ENCODE measurements at places on chromosomes 12 and 14. TPM values are rescaled to one million over a fixed set of nuclear protein-coding genes. Genes with fewer than 3 reads are reported as not detected.
A peak's percentile ranks its signal among the peaks of the same experiment; 100 is the strongest.

- H3K4me1 ChIP-seq, result no peaks in the 10 kb centered on the region
- H3K27me3 ChIP-seq, result no peaks in the 10 kb centered on the region
- H3K4me3 ChIP-seq, result no peak overlapping the region
- no peak overlapping the region for H3K27ac ChIP-seq
Observed at GRCh38 chr12:32043928-32044549, 62.6 kb upstream of the BICD1 start.

NR1H4 gene
- total RNA-seq, result not detected

DNA sequence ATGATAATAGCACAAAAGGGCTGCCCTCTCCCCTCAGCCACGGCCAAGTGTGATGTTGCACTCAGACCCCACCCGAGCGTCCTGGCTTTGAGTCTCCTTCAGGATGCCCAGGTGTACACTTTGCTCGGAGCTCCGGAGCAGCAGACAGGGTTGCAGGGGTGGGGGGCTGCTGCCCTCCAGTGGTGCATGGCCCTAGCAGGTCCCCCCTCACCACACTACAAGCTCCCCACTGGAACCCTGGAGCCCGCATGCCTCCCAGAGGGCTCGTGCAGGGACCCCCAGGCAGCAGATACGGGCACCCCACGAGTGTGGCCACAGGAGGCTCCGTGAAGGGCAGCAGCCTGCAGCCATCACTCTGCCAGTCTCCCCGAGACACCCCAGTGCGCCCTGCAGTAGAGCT lies 69.9 kb upstream of the C14orf180 start:
- H3K36me3 ChIP-seq, result no peaks in the 10 kb centered on the region
- DNase-seq, result no peak

ARL6IP4 gene
- total RNA-seq, result 211 TPM

GRCh38 chr14:32212833-32213232 lies 9.8 kb upstream of the RNU6-8 start:
- no peak overlapping the region for H3K4me3 ChIP-seq
- DNase-seq, result no peak
- H3K4me1 ChIP-seq, result no peaks in the 10 kb centered on the region
- H3K27me3 ChIP-seq, result no peaks in the 10 kb centered on the region

- H3K4me1 ChIP-seq, result peaks cover 38% of the 10 kb centered on the region
- no peaks in the 10 kb centered on the region for H3K27me3 ChIP-seq
- H3K27ac ChIP-seq, result peak overlapping the region; percentile 76
- H3K36me3 ChIP-seq, result no peaks in the 10 kb centered on the region
- no peak for DNase-seq
Observed at GRCh38 chr12:46403719-46404070, 31.1 kb upstream of the SLC38A2 start.

- H3K4me1 ChIP-seq, result no peaks in the 10 kb centered on the region
- no peak for DNase-seq
- H3K27me3 ChIP-seq, result no peaks in the 10 kb centered on the region
- H3K27ac ChIP-seq, result no peak overlapping the region
Observed at GRCh38 chr12:18068355-18068754, 21.6 kb downstream of the RERGL start.

DNA sequence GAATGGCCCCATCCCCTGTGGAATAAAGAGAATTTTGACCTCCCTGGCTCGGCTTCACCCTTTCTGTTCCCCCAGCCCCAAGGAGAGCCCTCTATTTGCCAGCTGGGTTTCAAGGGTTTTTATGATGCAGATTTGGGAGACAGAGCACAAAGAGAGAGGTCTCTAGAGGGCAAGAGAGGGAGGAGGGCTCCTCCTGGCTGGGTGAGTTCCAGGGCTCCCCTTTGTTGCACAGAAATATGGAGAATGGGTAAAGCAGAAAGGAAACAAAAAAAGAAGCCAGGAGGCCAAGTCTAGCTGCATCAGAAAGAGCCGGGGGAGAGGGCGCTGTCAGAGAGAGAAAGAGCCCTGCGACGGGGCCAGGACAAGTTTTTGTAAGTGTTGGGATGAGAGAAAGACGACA lies 319.6 kb upstream of the RTL1 start:
- H3K36me3 ChIP-seq, result no peaks in the 10 kb centered on the region
- peak; percentile 18 for DNase-seq
- no peaks in the 10 kb centered on the region for H3K4me1 ChIP-seq
- H3K4me3 ChIP-seq, result no peak overlapping the region

SELPLG gene
- 8.6 TPM for total RNA-seq

GRCh38 chr14:21978999-21979314 lies 305.3 kb upstream of the OR4E1 start:
- no peak for DNase-seq
- no peaks in the 10 kb centered on the region for H3K4me1 ChIP-seq
- no peaks in the 10 kb centered on the region for H3K27me3 ChIP-seq

ANO2 gene
- total RNA-seq, result 4.3 TPM

DNA sequence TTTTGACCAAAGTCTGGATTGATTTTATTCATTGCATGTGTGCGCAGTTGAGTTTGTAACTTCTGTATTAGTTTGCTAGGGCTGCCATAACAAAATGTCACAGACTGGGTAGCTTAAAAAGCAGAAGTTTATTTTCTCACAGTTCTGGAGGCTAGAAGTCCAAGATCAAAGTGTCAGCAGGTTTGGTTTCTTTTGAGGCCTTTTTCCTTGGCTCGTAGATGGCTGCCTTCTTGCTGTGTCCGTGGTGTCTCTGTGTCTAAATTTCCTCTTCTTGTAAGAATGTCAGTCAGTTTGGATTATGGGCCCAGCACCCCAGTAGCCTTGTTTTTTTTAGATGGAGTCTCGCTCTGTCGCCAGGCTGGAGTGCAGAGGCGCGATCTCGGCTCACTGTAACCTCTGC lies 11.8 kb downstream of the DNM1L start:
- no peaks in the 10 kb centered on the region for H3K4me1 ChIP-seq
- H3K27me3 ChIP-seq, result no peaks in the 10 kb centered on the region
- H3K27ac ChIP-seq, result no peak overlapping the region
- no peaks in the 10 kb centered on the region for H3K36me3 ChIP-seq
- H3K4me3 ChIP-seq, result no peak overlapping the region
- no peak for DNase-seq

- H3K36me3 ChIP-seq, result no peaks in the 10 kb centered on the region
- no peak overlapping the region for H3K4me3 ChIP-seq
- no peak overlapping the region for H3K27ac ChIP-seq
- no peaks in the 10 kb centered on the region for H3K27me3 ChIP-seq
- no peaks in the 10 kb centered on the region for H3K4me1 ChIP-seq
- DNase-seq, result no peak
Observed at GRCh38 chr12:25906651-25907340, 51.7 kb upstream of the RASSF8 start.

DNA sequence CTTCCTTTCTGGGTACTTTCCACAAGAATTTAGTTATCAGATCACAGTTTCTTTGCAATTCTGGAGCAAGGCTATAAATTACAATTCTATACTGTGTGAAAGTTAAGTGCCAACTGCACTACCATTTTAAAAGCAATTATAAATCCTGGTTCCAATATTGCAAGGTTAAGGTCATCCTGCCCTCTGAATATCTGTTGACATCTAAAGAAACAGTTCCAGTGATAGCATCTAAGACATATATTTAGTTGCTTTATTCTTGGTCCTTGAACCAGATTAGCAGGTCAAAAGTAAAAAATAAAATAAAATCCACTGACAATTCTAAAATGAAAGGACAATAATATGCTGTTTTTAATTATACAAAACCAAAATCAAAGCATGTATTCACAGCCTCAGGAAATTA lies 334.2 kb downstream of the ATXN7L3B start:
- no peaks in the 10 kb centered on the region for H3K4me1 ChIP-seq
- no peaks in the 10 kb centered on the region for H3K27me3 ChIP-seq
- H3K36me3 ChIP-seq, result no peaks in the 10 kb centered on the region
- H3K4me3 ChIP-seq, result no peak overlapping the region
- H3K27ac ChIP-seq, result no peak overlapping the region

GRCh38 chr12:115103884-115104883 lies 420.2 kb upstream of the TBX3 start:
- no peaks in the 10 kb centered on the region for H3K27me3 ChIP-seq
- no peaks in the 10 kb centered on the region for H3K4me1 ChIP-seq
- no peaks in the 10 kb centered on the region for H3K36me3 ChIP-seq
- no peak overlapping the region for H3K4me3 ChIP-seq

FGD4 gene
- total RNA-seq, result 19.1 TPM

TSPAN9 gene
- total RNA-seq, result 28.0 TPM

GRCh38 chr12:111494676-111495075 lies 89.0 kb downstream of the SH2B3 start:
- DNase-seq, result no peak
- H3K27me3 ChIP-seq, result no peaks in the 10 kb centered on the region
- H3K27ac ChIP-seq, result no peak overlapping the region
- H3K36me3 ChIP-seq, result peaks cover 86% of the 10 kb centered on the region
- H3K4me1 ChIP-seq, result no peaks in the 10 kb centered on the region
- H3K4me3 ChIP-seq, result no peak overlapping the region

GRCh38 chr12:124577374-124577773 lies 10.0 kb upstream of the NCOR2 start:
- H3K27me3 ChIP-seq, result no peaks in the 10 kb centered on the region
- no peaks in the 10 kb centered on the region for H3K36me3 ChIP-seq

DNA sequence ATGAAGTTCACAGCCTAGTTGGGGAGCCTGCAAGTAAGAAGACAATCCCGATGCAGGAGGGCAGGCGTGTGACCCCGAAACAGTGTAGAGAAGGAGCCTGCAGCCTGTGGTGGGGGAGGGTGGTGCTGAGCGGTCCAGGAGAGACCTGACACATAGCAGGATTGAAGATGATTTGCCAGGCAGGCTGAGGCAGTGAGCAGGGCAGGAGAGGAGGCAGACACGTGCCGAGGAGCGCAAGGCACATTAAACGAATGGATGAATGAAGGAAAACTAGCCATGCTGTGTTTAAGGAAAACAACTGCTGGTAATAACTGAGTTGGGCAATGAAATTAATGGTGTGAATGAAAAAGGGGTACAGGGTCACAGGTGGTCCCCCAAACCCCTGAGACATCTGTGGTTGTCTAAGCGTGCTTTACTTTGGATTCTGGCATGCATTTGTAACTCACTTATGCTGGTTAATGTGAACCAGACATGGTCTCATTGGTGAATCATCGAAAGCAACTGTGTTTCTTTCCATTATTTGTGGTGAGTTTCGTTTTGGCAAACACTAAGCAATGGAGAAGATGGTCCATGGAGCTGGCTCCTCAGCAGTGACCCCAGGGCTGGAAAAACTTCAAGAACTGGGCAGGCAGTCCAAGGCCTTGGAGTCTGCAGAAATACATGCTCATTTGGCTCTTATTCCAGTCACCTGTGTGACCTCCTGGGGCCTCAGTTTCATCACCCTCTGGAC lies 96.9 kb upstream of the EVL start:
- peaks cover 17% of the 10 kb centered on the region for H3K4me1 ChIP-seq
- no peak overlapping the region for H3K4me3 ChIP-seq
- no peaks in the 10 kb centered on the region for H3K27me3 ChIP-seq
